ENCODE measurements at places on chromosomes 3 and 15.
A peak's percentile ranks its signal among the peaks of the same experiment; 100 is the strongest.

DNA sequence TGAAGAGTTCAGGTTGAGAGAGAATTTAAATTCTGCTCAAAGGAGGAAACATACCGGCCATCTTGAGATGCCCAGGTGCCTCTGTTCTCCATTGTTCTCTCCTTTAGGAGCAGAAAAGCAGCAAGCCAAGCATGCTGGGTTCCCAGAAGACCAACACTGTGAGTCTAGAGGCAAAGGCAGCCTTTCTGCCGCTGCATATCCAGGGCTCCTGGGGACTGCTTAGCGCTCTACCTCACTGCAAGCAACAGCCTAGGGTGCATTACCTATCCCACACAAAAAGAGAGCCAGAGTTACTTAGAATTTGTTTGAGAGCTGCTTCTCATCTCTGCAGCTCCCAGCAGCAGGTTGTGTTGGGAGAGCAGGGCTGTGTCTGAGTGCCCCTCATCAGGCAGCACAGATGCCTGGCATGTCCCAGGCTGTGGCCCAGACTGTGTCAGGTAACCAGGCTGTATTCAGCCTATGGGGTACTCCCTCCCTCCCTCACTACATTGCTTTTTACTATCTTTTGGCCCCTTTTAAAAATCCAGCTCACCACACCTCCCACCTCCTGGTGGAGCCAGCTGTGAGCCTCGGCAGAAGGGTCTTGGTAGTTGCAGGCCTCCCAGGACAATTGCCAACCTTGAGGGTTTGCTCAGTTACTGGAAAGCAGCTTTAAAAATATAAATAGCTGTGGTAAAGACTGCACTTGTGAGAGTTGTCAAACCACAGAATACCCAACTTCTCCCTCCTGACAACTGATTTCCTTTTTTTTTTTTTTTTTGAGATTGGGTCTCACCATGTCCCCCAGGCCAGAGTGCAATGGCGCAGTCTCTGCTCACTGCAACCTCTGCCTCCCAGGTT is 30.2 kb downstream of the BCL2L10 start:
- DNase-seq: no peak

- DNase-seq: no peak
Observed at GRCh38 chr3:145963111-145963510, 197.9 kb downstream of the PLOD2 start.

DNA sequence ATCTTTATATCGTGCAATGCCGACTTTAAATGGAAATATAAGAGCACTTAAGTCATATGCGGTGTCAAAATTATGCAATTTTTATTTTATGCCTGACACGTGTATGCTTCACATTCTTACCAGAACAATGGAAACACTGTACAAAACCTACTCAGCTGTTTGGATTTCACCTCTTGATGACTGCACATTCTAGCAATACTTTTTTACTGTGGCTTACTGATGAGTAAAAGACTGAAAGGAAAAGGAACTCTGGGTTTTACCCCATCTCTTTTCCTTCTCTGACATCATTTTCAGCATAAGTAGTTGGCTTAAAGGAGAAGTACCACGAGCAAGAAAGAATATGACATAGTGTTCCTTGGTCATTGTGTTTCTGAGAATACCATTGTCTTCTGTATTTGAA is 142.8 kb downstream of the POLR2M start:
- no peak for DNase-seq

DNA sequence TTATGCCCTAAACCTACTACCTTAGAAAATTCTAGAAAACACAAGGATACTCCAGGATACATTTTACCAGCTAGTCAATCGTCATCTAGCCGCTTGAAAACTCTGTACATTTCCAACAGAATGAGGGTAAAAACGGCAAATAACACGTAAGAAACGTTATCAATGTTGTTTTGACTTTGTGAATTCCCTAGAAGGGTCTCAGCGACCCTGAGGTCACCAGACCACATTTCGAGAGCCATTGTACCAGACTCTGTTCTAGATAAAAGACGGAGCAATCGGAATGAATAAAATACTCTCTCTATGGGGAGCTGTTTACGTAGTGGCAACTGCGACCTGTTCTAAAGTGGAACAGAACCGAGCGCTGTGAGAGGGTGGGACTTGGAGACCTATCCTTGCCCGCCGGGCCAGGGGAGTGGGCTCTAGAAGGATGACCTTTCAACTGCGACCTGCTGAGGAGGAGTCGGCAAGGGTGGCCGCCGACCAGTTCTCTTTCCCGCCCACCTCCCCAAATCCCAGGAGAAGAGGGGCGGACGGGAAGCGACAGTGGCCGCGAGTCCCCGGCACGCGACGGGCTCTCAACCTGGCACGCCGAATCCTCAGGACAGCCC is 778 bp upstream of the AP4E1 start:
- DNase-seq: no peak

GRCh38 chr3:25531971-25532370 is 103.9 kb downstream of the RARB start:
- no peak for DNase-seq

- DNase-seq: no peak
Observed at GRCh38 chr3:159866201-159866746, 122.4 kb upstream of the IL12A start.

GRCh38 chr15:77496715-77497109 is 76.0 kb downstream of the HMG20A start:
- DNase-seq: peak; percentile 92

DNA sequence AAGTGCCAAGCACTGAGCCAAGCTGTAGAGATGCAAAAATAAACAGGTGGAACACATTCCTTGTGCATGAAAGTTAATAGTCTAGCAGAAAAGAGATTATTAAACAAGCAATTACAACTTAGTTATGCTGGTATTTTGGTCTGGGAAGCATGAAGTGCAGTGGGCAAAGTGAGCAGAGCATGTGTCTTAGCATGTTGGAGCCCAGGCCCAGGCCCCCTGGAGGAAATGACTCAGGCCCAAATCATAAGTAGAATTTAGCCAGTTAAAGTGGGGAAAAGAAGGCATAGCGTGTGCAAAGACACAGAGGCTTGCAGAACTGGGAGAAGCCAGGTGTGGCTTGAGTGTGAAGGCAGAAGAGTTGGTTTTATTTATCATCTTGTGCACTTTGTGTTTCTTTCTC is 163.8 kb upstream of the ATP11B start:
- DNase-seq: no peak

DNA sequence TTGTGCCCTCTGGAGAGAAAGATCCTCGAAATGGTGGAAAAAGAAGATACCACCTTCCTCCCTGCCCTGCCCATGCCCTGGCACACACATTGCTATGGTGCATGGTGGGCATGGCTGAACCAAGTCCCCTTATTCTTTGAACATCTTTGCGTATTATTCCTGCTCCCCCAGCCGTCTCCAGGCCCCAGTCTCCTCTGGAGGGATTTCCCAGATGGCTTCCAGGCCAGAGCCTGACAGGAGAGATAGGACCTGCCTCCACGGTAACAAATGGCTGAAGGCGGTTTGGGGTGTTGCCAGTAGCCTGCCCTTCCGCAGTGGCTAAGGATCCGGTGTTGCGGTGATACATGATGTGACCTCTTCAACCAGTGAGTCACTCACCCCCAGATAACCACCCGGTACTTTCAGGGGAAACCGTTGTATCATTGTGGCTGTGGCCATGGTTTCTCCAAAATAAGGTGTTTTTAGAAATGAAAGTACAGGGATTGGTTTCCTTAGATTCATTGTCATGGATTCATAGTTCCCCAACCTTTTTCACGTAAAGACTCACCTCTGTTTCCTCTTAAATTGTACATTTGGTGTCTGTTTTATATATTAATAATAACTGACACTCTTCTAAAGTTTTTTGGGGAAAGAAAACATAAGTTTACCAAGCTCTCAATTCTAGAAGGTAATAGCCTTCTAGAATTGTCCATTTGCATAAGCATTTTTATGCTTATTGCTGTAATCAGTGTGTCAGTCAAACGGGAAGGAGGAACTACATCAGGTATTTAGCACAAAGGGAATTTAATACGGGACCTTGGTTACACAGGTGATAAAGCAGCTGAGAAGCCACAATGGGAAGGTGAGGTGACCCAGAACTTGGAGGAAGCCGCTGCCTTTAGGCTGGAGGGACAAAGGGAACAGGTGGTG is 25.9 kb downstream of the SMAD3 start:
- DNase-seq: no peak

DNA sequence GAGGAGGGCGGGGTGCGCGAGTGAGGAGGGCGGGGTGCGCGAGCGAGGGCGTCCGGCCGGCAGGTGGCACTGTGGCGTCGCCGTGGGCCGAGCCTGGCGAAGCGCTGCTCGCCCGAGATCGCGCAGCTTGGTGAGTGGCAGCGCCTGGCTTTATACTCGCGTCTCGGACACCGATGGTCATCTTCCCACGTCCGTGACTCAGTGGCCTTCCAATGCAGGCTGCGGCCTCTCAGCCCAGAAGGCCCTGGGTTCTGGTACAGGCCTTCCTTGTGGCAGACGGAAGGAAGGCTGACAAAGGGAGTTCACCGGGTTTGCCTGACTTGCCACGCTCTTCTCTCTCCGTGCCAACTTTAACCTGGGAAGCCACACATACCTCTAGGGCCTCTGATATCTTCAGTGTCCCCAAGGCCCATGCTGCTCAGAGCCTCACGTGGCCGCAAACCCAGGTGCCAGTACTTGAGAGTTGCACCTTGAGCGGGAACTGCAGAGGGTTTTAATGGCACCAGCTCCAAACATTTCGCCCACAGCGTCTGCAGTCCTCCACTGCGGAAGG is 195.3 kb upstream of the LYSMD4 start:
- peak; percentile 79 for DNase-seq

DNA sequence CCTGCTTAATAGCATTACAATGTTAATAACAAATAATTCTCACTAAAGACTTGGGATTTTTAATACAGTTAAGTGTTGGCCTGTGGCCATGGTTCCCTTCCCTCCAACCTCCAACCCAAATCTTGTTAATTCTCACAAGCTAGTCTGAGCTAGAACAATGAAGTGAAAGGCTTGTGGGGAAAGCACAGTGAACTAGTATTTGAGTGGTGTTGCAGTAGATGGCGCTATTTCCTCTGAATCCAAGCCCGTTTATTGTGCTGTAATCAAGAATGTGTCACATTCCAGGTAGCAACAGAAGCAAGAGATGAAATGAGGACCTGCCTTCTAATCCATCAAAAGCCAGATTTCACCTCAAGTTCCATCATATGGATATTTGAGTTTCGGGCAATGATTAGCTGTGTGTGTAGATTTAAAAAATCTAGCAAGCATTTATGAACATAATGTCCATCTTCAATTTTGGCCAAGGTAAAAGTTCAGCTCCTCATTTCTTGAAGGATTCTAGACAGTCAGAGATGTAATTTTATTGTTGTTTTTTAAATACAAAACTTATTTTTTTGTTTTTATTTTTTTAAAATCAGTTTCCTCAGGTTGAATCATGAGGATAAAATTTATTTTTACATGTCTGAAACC is 160.7 kb downstream of the SQOR start:
- peak; percentile 85 for DNase-seq

- no peak for DNase-seq
Observed at GRCh38 chr15:79540551-79540950, 108.4 kb downstream of the MINAR1 start.

DNA sequence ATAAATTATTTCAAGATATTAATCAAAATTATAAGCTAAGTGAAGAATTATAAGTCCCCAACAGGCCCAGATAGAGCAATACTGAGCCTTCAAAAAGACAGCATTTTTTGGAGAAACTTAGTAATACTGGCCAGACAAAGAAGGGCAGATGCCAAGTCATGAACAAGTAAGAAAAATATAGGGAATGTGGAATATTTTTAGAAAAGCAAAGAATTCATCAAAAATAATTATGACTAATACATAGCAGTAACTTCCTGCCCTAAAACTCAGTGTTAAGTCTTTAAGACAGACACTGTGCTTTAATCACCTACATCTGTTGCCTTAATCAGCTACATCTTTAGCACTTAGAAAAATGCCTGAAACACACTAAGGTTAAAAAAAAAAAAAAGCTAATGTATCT is 31.2 kb downstream of the DPH6 start:
- no peak for DNase-seq
